ENCODE measurements at places on chromosomes 4 and X.

- DNase-seq = no peak
Observed at GRCh38 chrX:45804276-45804675, 603.6 kb upstream of the DIPK2B start.

DNA sequence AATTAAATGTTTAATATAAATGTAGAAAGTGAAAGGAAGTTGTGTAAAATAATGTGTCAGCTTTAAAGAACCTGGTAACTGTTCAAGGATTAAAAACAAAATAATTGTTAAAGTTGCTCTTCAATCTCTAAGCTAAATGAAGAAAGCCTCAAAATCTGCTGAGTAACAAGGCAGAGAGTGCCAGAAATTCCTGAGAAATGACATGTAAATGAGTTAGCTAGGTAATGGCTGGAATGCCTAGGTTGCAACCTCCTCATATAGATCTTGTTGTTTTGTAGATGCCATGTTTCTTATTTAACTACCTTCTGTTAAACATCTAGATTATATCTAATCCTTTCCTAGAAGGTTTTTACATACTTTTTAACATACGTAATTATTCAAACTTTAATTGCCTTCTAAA, 763.6 kb upstream of the AGA start:
- DNase-seq = no peak

- no peak for DNase-seq
Observed at GRCh38 chr4:71232056-71232430, 106.8 kb upstream of the SLC4A4 start.

- no peak for DNase-seq
Observed at GRCh38 chrX:21958916-21959315, 18.4 kb downstream of the SMS start.

DNA sequence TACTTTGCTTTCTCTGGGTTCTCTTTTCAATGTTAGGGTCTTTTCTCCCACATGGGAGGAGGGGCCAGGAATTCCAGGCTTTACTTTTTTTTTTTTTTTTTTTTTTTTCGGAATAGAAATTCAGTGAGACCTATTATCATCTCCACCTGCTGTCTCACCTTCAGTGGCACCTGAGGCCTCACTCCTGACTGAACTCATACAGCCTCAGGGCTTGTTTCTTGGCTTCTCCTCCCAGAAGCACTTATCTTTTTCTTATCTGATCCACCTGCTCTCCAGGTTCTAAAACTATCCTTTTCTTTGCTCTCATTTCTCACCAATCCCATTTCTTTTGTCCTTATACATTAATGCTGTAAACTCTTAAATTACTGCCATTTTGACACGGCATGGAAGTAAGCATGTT, 117.3 kb upstream of the PPP3CA start:
- no peak for DNase-seq

DNA sequence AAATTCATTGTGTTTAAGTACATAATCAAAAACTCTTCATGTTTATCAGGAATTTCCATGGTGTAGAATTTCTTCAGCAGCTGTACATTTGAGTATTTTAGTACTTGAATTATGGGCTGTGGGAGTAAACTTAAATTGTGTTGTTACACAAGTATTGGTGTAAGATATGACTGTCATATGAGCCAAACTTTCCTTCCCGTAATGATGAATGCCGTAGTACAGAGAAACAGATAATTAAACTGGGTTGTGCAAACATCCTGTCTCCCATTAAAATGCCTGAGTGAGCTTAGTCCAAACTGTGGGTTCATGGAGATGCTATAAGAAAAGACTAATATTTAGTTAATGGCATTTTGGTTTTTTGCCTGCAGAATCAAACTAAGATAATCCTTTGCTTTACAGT, 159.2 kb downstream of the SLC4A4 start:
- no peak for DNase-seq

- no peak for DNase-seq
Observed at GRCh38 chr4:17447056-17447455, 64.8 kb downstream of the QDPR start.

GRCh38 chrX:150478496-150479492, 89.6 kb upstream of the MTM1 start:
- no peak for DNase-seq

GRCh38 chr4:158322109-158322508, 111.8 kb downstream of the TMEM144 start:
- no peak for DNase-seq

DNA sequence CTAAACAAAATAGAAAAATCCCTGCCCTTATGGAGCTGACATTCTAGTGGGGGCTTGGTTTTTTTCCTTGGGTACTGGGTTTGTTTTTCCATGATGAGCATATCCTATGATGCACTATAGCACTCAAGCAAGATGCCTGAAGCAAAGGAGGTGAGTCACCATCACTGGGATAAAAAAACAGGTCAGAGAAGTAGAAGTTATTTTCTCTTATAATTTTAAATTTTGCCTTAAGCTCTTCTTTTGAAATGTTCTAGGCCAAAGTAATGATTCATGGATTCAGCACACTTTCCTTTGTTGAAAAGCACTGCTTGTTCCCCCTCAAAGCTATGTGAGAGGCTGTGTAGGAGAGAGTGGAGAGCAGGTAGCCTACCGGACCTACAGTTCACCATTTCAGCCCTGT, 15.2 kb upstream of the CXCL2 start:
- no peak for DNase-seq

- no peak for DNase-seq
Observed at GRCh38 chr4:126593626-126594025, 1039.1 kb upstream of the INTU start.

GRCh38 chrX:9279234-9279544, 185.7 kb upstream of the TBL1X start:
- no peak for DNase-seq

- no peak for DNase-seq
Observed at GRCh38 chr4:140904904-140905303, 148.7 kb upstream of the TBC1D9 start.

DNA sequence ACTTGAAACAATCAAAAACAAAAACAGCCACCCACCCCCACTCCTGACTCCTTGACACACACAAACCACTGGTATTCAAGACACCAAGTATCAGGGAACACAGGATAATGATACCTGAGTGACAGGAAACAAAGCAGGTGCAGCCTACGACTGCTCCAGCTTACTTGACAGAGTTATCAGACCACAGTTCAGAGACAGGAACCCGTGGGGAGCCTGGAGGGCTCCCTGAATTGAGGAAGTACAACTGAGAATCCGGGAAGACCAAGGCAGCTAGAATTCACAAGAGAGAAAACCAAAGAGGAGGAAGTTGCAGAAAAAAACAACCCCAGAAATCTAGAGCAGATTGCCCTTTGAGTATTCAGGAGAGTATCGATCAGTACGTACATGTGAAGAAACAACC, 20.5 kb downstream of the COMMD8 start:
- DNase-seq = no peak

DNA sequence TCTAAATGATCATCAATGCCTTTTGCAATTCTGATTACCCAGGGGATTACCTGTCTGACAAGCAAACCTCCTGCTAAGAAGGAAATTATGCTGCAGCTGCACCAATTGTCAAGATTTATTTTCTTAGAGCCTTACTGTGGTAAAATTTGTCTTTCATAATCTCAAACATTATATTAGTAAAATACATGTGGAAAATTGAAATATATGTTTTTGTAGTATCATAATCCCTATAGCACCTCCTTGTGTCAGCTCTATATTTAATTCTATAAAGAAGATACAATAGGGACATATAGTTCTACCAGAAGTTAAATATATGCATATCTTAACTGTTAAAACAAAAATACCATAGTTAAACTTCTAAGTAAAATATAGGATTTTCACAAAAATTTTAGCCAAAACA, 655.6 kb upstream of the PCDH10 start:
- DNase-seq = no peak

DNA sequence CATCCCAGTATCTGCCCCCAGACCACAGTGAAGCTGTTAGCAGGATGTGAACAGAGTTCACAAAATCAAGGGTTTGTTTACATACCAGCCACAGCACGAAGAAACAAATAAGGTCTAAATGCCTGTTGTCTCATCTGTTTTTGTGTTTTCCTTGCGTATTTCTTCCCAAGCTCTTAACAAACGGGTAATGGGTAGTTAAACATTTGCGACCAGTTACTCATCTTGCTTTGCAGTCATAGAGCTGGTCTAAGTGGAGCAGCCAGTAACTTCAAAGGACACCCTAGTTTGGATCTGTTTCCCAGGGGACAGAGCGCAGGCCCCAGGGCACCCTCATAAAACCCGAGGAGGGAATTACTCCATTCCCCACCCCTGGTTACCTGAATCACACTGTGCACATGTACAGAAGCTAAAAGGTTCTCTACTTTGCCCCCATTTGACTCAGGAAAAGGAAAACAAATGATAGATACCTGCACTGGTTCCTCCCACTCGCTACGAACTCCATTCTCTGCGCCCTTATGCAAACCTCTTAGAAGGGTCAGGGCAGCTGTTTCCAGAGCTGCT, 68.8 kb downstream of the MAML3 start:
- no peak for DNase-seq

- DNase-seq = no peak
Observed at GRCh38 chr4:25879587-25879986, 16.8 kb upstream of the SEL1L3 start.

- peak; percentile 32 for DNase-seq
Observed at GRCh38 chrX:51892921-51893745, at the start of gene MAGED1. Gene MAGED1, plus strand, starts transcription at chrX:51893623. Its CDS starts 682 bp downstream, at chrX:51894305.
